GM06990 (cell line): ENCODE measurements at places on chromosomes 16 and 17.

DNA sequence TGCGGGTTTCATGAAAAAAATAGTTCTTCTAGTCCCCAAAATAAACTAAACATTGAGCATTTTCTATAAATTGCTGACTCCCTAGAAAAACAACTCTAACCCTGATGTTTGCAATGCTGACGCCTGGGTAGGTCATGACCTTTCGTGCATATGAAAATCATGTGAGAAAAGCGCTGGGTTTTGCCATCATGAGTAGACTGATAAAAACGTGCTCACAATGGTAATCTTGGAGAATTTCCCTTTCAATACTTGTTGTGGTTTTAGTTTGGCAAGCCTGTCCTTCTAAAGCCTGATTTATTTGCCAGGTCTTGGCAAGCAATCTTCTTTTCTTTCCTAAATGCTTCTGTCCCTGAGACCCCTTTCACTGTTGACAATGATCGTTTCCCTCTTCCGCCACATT, 4.0 kb upstream of the CLEC10A start:
- DNase-seq: no peak

DNA sequence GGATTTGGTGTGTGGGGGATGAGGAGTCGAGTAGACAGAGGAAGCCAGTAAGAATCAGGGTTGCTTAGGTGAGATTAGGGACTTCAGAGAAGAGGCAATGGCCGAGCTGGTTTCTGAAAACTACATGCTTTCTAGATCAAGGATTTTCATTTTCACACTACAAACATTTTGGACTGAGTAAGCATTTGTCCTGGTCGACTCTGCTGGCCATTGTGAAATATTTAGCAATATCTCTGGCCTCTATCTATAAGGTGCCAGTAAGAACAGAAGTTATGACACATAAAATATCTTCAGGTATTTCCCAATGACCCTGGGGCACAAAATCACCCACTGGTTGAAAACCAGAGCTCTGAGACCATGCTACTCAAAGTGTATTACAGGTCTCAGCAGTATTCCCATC, 1275.1 kb upstream of the CDH8 start:
- DNase-seq: no peak

GRCh38 chr17:62627904-62628633, 599 bp downstream of the MRC2 start:
- DNase-seq: peak; percentile 52

- no peak for DNase-seq
Measured at GRCh38 chr16:6663668-6664067, 669.0 kb upstream of the RBFOX1 start.

DNA sequence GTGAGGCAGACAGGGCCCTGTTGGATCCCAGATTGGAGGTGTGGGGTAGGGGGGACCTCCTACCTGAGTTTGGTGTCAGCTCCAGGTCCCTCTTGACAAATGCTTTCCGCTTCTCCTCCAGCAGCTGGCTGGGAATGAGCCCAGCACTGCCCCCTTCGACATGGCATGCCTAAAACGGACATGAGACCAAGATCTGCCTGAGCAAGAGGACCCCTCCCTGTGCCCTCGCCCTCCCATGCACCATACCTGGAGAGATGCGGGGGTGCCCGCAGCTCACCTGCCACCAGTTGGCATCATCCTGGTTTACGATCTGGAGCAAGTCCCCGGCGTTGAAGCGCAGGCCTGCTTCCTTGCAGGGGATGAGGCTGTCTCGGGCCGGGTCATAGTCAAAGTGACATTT, 26.2 kb downstream of the MPP2 start:
- DNase-seq: no peak

DNA sequence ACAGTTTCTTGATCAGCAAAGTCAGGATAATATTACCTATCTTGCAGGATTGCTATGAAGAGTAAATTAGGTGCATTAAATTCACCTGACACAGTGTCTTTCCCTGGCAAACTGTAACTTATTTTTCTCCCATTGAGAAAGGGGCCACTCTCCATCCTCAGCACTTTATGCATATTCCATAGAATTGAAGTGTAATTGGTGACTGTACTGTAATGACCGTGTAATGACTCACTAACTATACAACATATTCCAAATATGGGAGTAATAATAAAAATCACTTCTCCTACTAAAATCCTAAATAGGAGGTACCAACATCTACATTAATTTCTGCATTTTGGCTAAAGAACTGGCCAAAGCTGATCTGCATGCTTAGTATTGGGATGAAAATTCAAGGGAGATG, 141.9 kb upstream of the NOG start:
- DNase-seq: no peak

DNA sequence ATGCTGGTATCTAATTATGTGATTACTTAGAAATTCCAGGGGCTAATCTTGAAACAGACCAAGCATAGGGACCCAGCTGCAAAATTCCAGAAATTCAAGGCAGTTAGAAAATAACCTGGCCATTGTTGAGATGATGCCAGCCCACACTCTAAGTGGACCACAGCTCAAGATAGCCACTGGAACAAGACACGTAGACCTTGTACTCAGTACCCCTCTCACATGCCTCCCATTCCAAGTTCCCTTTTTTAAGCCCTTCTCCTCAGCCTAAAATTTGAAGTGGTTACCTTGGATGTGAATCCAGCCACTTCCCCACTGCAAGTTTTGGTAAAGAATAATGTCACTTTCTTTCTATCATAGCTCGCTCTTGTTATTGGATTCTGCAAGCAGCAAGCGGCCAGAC, 4.1 kb upstream of the ZNF19 start:
- DNase-seq: no peak

GRCh38 chr16:30139583-30140481, 16.8 kb upstream of the MAPK3 start:
- no peak for DNase-seq

- DNase-seq: no peak
Measured at GRCh38 chr16:12903407-12904328, 2.3 kb downstream of the SHISA9 start.

- DNase-seq: no peak
Measured at GRCh38 chr16:81888520-81889394, 109.7 kb downstream of the PLCG2 start.

- DNase-seq: peak; percentile 69
Measured at GRCh38 chr16:23949630-23950290, 114.0 kb downstream of the PRKCB start.

GRCh38 chr17:49621946-49622529, 46.4 kb downstream of the NXPH3 start:
- no peak for DNase-seq

DNA sequence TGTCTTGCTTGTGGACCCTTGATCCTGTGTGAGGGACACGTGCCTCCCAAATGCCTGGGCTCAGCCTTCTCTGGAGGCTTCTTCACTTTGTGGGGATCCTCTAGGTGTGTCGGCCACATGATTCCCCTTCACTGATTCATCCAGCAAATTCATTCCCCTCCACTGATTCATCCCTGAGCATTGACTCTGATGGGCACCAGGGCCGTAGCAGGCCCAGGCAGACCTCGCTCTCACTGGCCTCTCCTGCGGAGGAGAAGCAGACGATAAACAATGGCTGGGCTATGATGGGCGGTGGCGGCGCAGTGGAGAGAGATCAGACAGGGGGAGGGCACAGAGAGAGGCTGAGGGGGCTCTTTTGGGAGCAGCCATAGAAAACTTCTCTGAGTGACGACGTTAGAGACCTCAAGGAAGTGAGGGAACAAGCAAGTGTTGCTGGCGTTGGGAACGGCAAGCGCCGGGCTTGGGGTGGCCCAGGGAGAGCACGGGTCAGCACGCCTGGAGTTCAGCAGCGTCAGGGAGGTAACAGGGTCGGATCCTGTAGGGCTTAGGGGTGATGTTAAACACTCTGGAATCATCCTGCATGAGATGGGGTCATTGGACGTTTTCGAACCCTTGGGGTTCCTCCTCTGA, 17.5 kb upstream of the RPTOR start:
- DNase-seq: no peak

GRCh38 chr16:761625-762513, 1.3 kb downstream of the MSLN start:
- no peak for DNase-seq

GRCh38 chr16:2206780-2207433, 1.7 kb downstream of the MLST8 start:
- DNase-seq: no peak

- no peak for DNase-seq
Measured at GRCh38 chr17:73224663-73225305, 31.9 kb downstream of the COG1 start.

DNA sequence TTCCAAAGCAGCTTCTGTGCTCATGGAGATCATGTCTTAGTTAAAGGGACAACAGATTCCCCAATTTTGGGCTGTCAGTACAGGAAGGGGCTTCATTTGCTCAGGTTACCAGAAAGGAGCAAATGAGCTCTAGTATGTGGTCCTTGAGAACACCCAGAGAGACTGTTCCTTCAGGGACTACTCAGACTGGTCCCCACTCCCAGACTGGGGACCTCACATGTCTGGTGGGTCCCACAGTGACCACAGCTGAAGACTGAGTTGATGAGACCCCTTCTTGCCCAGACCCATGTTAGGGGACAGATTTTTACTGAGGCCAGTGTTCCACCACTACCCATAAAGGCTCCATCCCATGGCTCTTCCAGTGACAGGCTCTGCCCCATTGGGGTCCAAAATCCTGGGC, 1695.2 kb downstream of the TP53TG3F start:
- no peak for DNase-seq

DNA sequence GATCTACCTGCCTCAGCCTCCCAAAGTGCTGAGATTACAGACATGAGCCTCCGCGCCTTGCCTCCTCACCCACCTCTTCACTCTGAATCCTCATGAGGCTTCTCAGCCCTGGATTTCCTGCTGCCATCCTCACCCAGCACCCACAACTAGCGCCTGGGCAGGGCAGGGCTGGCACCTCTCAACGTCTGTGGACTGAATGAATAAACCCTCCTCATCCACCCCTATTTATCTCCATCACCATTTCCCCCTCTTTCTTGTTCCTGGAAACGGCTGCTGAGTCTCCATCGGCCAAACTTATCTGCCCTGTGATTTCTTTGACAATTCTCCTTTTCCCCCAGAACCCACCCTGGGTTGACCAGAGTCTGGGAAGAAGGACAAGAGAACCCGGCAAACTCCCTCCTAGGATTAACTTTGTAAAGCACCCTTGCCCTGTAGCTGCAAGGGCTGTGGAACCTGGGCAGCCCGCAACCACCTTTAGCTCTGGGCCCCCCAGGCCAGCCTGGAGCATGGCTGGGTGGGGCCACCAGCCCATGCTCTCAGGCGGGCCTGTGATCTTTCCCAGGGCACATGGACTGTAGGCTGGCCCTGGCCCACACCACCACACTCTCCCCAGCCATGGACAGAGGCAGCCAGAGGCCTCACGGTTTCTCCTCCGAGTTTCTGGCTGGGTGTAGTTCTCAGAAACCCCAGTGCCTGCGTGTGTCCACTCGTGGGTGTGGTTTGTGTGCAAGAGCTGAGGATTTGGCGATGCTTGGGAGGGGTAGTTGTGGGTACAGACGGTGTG, 2.4 kb downstream of the SPN start:
- DNase-seq: no peak

- no peak for DNase-seq
Measured at GRCh38 chr16:77918809-77919707, 103.3 kb upstream of the CLEC3A start.

DNA sequence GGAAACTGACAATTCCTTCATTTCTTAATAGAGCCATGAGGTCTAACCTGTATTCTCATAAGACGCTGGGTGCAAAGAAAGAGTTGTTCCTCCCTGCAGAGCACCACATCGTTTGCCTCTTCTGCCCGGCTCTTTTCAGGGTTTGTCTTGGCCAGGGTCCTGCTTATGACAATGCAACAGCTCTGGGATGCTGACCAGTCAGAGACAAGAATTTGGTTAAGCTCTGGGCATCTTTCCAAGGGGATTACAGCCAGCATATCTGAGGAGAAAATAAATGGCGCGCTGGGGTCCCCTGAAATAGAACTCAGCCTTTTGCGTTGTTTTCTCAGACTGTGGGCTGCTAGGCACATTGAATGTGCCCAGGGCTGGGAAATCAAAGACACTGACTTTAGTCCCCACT, 128.6 kb downstream of the SHISA6 start:
- DNase-seq: no peak
